Daoy (cell line): ENCODE measurements at places on chromosomes 3 and 15. TPM values are rescaled to one million over a fixed set of nuclear protein-coding genes. Genes with fewer than 3 reads are reported as not detected.

Gene EHD4
- 21.9 and 26.9 TPM in 2 replicates for total RNA-seq

Gene SLC2A2
- not detected in 2 replicates for total RNA-seq

Gene CCRL2
- total RNA-seq = 0.29 TPM in 1 of 2 replicates, not detected in the other

- DNase-seq = peak; percentile 81
These were observed 47.6 kb downstream of the OSTN start for GRCh38 chr3:191246630-191247029.

DNA sequence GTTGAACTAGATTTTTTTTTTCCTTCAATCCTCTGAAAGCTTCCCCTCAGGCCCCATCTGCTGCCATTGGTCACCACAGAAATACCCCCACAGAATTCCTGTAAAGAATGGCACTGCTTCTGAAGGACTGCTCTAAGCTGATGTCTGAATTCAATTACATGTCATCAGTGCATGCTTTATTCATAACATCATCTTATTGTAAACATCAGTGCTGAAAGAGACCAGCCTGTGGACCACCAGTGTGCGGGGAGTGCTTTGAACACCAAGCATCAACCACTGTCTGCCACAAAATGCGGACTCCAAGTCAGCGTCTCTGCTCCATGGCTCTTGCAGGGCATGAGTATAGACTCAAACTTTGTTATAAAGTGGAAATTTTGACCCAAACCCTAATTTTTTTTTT, 11.6 kb downstream of the PHLDB2 start:
- no peak for DNase-seq

DNA sequence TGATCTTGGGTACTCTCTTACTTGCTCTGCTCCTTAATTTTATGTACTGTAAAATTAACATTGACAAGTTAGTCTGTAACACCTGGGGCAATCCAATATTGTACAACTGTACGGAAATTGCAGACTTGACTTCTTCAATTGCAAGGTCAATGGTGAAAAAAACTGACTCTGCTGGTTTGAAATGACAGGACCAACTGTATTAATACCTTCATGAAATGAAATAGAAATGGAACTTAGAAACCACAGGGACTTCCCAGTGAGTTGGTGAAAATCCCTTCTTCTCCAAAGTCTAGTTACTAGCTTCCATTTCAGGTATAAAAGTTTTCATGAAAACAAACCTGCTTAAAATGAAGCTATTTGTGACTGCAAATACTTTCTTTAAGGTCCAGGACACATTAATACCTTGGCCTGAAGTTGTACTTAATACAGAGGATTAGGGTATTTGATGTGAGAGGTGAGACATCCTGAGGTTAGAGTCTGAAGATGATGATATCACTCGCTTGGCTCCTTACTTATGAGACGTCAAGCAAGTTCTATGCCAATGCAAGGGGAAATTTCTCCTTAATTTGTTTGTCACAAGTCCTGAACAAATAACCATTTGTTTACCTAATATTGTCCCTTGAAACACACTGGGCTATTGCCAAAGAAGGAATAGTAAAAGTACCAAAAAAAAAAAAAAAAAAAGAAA, 226.2 kb upstream of the TP63 start:
- no peak for DNase-seq

- DNase-seq = peak; percentile 28
These were observed 62.2 kb upstream of the MRPS22 start for GRCh38 chr3:139281522-139282196.

DNA sequence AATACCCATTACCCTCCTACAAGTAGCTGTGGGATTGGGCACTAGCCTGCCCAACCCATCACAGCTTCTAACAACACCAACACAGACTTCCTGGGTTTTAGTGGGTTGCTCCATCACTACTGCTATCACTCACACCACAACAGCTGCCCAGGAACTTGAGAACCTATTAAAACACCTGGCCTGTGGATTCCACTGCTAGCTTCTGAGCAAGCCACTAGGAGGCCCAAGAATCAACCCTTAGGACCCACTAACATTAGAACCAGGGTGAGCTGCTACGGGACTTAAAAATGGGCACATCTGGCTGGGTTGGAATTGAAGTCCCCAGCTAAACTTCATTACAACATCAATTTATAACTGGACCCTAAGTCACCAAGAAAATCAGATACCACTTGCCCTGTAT, 113.2 kb upstream of the TP63 start:
- DNase-seq = no peak

- DNase-seq = peak; percentile 70
These were observed 33.7 kb downstream of the FLNB start for GRCh38 chr3:58041826-58042324.

- DNase-seq = no peak
These were observed 36.9 kb downstream of the APBA2 start for GRCh38 chr15:28922707-28923012.

- DNase-seq = no peak
These were observed 99.8 kb downstream of the TMEM108 start for GRCh38 chr3:133138017-133138416.

- DNase-seq = no peak
These were observed 126.4 kb downstream of the GADL1 start for GRCh38 chr3:30768046-30768445.

- DNase-seq = no peak
These were observed 19.1 kb downstream of the ARMC8 start for GRCh38 chr3:138206196-138206595.
